ENCODE measurements at places on chromosomes 13 and 19.

- DNase-seq: peak; percentile 31
- H3K27ac ChIP-seq: no peak overlapping the region
- peaks cover 11% of the 10 kb centered on the region for H3K4me1 ChIP-seq
These were observed 343.6 kb downstream of the FGF9 start for GRCh38 chr13:22014469-22014868.

DNA sequence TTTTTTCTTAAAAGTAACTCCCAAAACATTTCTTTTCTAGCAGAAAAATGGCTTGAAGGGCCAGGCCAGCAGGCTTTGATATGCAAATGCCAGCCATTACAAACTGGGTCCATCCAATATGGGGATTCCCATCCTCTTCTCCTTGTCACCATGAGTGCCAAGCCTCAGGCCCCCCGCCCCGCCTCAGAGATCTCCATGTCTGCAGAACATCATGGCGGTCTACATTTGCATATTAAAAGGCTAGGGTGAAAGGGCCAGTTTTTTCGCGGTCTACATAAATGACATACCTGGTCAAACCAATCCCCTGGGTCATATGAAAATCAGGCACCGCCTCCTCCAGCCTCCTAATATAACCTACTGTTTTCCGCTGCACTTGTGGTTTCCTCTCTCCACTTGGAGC, 1327.6 kb downstream of the UQCRFS1 start:
- H3K36me3 ChIP-seq: no peaks in the 10 kb centered on the region
- no peak for DNase-seq
- no peaks in the 10 kb centered on the region for H3K27me3 ChIP-seq
- no peaks in the 10 kb centered on the region for H3K4me1 ChIP-seq
- no peak overlapping the region for H3K4me3 ChIP-seq
- no peak overlapping the region for H3K27ac ChIP-seq

DNA sequence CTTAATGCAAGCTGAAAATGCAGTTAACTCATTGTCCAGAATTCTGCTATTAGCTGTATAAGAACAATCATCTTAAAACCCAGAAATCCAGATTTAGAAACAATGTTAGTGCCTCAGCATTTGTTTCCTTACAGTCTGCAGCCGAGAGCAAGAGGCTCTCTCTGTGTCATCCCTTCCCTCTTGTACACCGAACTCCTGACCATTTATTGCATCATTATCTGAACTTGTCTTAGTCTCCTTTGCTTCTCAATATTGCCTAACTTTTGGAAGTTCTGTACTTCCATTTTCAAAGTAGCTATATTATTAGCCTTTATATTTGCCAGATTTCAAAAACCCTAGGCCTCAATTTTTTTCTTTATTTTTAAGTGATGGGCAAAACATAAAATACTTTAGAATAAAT, 27.1 kb downstream of the RNASEH2B start:
- DNase-seq: no peak
- H3K4me1 ChIP-seq: no peaks in the 10 kb centered on the region
- no peak overlapping the region for H3K4me3 ChIP-seq
- H3K27ac ChIP-seq: no peak overlapping the region
- H3K27me3 ChIP-seq: no peaks in the 10 kb centered on the region
- H3K36me3 ChIP-seq: no peaks in the 10 kb centered on the region

- peaks cover 10% of the 10 kb centered on the region for H3K4me1 ChIP-seq
- no peaks in the 10 kb centered on the region for H3K27me3 ChIP-seq
- peak overlapping the region; percentile 54 for H3K27ac ChIP-seq
- H3K36me3 ChIP-seq: no peaks in the 10 kb centered on the region
- peak overlapping the region; percentile 23 for H3K4me3 ChIP-seq
These were observed 9.6 kb downstream of the GIPR start for GRCh38 chr19:45677351-45678230.

GRCh38 chr13:110616103-110617101, 1.1 kb downstream of the NAXD start:
- H3K27me3 ChIP-seq: no peaks in the 10 kb centered on the region
- no peaks in the 10 kb centered on the region for H3K36me3 ChIP-seq
- H3K27ac ChIP-seq: peak overlapping the region; percentile 94
- peak overlapping the region; percentile 53 for H3K4me3 ChIP-seq
- peaks cover 33% of the 10 kb centered on the region for H3K4me1 ChIP-seq
- DNase-seq: peak; percentile 80

GRCh38 chr13:23598369-23598768, 28.2 kb downstream of the TNFRSF19 start:
- DNase-seq: no peak
- H3K36me3 ChIP-seq: peaks cover 9% of the 10 kb centered on the region
- H3K27ac ChIP-seq: peak overlapping the region; percentile 78
- H3K4me1 ChIP-seq: peaks cover 13% of the 10 kb centered on the region
- H3K4me3 ChIP-seq: no peak overlapping the region
- no peaks in the 10 kb centered on the region for H3K27me3 ChIP-seq

DNA sequence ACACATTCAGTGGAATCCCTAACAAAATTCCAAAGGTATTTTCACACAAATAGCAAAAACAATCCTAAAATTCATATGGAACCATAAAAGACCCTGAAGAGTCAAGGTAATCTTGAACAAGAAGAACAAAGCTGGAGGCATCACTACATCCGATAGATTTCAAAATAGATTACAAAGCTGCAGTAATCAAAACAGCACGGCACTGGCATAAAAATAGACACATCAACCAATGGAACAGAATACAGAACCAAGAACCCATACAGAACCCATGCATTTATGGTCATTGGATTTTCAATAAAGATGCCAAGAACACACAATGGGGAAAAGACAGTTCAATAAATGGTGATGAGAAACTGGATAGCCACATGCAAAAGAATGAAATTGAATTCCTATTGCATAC, 32.5 kb downstream of the ZNF566 start:
- no peaks in the 10 kb centered on the region for H3K27me3 ChIP-seq
- no peak overlapping the region for H3K4me3 ChIP-seq
- DNase-seq: no peak
- H3K36me3 ChIP-seq: peaks cover 5% of the 10 kb centered on the region

DNA sequence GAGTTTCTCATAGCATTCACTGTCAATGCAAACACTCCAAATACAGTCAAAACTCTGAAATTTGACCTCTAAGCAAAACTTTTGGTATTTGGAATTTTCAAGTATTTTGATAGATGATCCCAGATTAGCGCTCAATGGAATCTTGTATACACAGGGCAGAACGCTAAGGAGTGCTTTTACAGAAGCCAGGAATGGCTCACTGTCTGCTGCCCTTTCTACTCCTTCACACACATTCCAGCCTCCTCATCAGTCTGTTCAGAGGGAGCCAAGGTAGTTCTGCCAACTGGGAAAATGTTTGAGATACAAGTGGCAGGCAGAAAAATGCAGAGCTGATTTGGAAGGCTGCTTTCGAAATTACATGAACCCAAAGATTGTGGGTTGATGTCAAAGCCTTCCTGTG, 4.4 kb upstream of the STARD13 start:
- H3K27me3 ChIP-seq: no peaks in the 10 kb centered on the region
- H3K4me3 ChIP-seq: no peak overlapping the region
- no peaks in the 10 kb centered on the region for H3K36me3 ChIP-seq

- DNase-seq: no peak
- H3K27ac ChIP-seq: no peak overlapping the region
- H3K4me1 ChIP-seq: peaks cover 2% of the 10 kb centered on the region
These were observed 3.4 kb downstream of the DMWD start for GRCh38 chr19:45789035-45789786.

DNA sequence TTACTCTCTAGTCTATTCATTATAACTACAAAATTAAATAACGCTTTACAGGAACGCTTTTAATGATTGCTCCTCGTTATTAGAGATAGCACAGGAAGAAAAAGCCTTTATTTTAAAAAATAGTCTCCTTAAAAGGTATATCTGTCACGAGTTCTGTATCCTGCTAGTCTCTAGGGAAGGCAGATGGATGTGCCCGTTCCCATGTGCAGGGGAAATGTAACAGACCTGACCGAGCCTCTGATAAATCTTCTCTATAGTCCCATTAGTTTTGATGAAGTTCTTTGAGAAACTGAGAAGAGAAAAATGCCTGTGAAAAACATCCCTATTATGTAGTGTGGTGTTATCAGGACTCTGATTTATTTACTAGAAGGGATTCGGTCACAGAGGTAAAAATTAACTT, 226.4 kb downstream of the PCDH9 start:
- no peaks in the 10 kb centered on the region for H3K4me1 ChIP-seq
- H3K27ac ChIP-seq: no peak overlapping the region
- H3K36me3 ChIP-seq: no peaks in the 10 kb centered on the region
- no peak overlapping the region for H3K4me3 ChIP-seq
- DNase-seq: no peak

DNA sequence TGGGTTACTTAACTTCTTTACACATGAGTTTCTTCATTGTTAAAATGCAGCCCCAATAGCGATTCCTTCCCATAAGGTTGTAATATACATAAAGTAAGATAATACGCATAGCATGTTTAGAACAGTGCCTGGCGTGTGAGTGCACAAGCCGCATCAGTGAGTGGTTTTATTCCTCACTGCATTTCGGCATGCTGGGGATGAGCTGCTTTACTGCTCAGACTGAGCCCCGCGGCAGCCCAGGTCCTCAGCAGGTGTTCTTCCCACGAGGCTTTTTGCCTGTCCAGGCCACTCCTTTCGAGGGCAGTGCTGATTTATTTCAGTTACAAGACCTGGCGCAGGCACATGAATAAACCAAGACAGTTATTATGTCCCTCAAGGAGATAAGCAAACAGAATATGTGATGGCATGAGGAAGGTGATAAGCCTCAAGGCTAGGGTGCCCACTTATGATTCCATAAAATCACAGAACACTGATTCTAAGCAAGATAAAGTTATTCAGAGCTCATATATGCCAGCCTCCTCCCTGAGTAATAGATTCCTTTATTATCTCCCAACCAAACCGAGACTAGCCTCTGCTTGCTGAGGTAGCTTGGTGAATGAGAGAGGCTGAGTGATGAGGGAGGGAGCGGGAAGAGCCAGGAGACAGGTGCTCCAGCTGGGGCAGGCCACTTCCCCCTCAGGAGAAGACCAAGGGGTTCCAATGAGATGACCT, 505.5 kb downstream of the DIAPH3 start:
- H3K4me3 ChIP-seq: no peak overlapping the region
- no peaks in the 10 kb centered on the region for H3K27me3 ChIP-seq

GRCh38 chr13:102692491-102692826, 2.4 kb downstream of the METTL21C start:
- DNase-seq: no peak
- no peak overlapping the region for H3K27ac ChIP-seq
- H3K27me3 ChIP-seq: no peaks in the 10 kb centered on the region
- no peak overlapping the region for H3K4me3 ChIP-seq

DNA sequence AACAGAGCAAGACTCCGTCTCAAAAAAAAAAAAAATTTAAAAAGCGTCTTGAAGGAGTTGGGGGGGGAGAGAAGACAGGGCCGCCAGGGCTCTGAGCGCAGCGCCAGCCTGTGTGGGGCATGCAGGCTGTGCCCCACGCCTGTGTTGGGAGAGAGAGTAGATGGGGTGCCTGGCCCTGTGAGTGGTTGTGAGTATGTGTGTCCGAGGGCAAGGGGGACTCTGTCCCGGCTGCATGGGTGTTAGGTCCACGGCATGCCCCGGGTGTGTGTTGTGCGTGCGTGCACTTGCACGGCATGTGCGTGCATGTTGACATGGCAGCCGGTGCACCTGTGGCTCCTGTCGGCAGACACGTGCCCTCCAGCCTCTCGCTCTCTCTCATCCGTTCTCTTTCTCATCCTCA, 3.4 kb downstream of the MAP2K7 start:
- no peaks in the 10 kb centered on the region for H3K27me3 ChIP-seq
- H3K4me3 ChIP-seq: no peak overlapping the region
- peaks cover 20% of the 10 kb centered on the region for H3K4me1 ChIP-seq

DNA sequence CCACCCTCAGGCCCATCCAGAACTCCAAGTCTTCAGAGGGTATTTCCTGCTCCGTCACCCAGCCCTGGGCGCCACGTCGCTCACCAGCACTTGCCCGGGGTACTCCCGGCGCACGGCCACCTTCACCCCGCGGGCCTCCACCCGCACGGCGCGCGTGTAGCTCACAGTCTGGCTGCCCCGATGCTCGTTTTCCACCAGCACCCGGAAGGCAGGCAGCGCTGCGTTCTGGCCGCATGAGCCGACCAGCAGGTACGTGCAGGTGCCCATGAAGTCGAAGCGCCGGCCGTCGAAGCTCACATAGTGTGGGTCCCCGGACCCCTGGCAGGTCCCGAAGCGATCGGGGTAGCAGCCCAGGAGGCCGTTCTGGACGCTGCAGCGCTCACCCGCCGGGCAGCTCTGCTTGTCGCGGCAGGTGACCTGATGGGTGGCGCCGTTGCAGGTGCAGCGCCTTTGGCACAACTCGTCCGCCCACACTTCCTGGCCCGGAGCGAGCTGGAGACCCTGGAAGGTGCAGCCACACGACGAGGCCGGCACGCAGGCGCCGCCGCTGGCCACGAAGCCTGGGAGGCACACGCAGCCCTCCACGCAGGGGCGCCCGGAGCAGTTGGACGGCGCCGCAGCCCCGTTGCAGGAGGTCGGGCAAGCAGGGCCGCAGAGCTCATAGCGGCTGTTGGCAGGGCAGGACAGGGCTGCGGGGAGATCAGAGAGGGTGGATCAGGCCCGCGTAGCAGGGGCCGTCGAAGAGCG, 19.2 kb downstream of the FCGBP start:
- DNase-seq: peak; percentile 2
- H3K36me3 ChIP-seq: no peaks in the 10 kb centered on the region
- H3K27me3 ChIP-seq: no peaks in the 10 kb centered on the region
- H3K4me1 ChIP-seq: no peaks in the 10 kb centered on the region
- no peak overlapping the region for H3K27ac ChIP-seq
- H3K4me3 ChIP-seq: no peak overlapping the region

DNA sequence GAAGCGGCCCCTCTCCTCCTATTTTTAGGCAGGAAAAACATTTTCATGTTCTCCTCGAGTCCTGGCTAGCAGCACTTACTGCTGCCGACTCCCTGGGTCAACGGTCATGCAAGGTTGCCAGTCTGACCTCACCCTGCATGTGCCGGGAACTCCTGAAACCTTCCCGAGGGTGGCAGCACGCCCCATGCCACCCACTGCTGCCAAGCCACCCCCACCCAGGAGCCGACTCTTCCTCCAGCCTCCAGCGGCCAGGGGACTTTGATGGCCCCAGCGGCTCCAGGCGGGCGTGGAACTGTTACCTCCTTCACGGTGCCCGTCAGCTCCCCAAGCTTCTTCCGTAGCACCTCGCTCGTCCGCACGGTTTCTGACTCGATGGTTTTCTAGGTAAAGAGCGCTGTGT, 8.7 kb downstream of the TIMM44 start:
- DNase-seq: no peak
- H3K4me3 ChIP-seq: no peak overlapping the region
- no peak overlapping the region for H3K27ac ChIP-seq

DNA sequence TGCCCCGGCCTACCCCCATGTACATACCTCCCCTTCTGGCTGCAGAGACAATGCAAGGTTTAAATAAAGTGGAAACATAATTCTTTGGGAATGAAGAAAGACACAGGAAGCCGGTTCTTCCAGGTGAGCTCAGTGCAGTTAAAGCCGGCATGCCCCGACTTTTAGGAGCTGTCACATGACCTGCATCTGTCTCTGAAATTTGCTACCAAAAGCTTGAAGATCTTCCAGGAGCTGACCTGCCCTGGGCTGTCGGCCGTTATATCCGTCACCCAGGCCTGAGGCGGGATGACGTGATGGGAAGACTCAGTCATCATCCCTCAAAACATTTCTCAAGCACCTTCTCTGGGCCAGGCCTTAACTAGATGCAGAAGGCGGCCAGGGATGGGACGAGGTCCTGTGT, 10.3 kb downstream of the RAB8A start:
- no peaks in the 10 kb centered on the region for H3K36me3 ChIP-seq
- H3K27ac ChIP-seq: no peak overlapping the region
- no peak overlapping the region for H3K4me3 ChIP-seq
- no peaks in the 10 kb centered on the region for H3K27me3 ChIP-seq
- no peak for DNase-seq
- H3K4me1 ChIP-seq: no peaks in the 10 kb centered on the region

GRCh38 chr19:31071136-31071855, 277.9 kb downstream of the TSHZ3 start:
- no peaks in the 10 kb centered on the region for H3K27me3 ChIP-seq
- peak; percentile 21 for DNase-seq
- no peak overlapping the region for H3K4me3 ChIP-seq
- H3K36me3 ChIP-seq: no peaks in the 10 kb centered on the region
- peaks cover 11% of the 10 kb centered on the region for H3K4me1 ChIP-seq
